ENCODE measurements at places on chromosomes 1 and 21. TPM values are rescaled to one million over a fixed set of nuclear protein-coding genes. Genes with fewer than 3 reads are reported as not detected.

Gene MYOC
- total RNA-seq = not detected

Gene LHX4
- not detected for total RNA-seq

Gene PGLYRP4
- total RNA-seq = not detected

Gene FNDC7
- total RNA-seq = not detected

Gene IER5
- 36.6 TPM for total RNA-seq

Gene CFHR5
- not detected for total RNA-seq

Gene CCDC185
- total RNA-seq = not detected

Gene HJV
- total RNA-seq = not detected

Gene CLCA4
- total RNA-seq = not detected

- no peaks in the 10 kb centered on the region for H3K27me3 ChIP-seq
- H3K36me3 ChIP-seq = no peaks in the 10 kb centered on the region
- no peak overlapping the region for H3K27ac ChIP-seq
- peaks cover 4% of the 10 kb centered on the region for H3K4me1 ChIP-seq
Measured at GRCh38 chr1:64686828-64687724, 57.8 kb upstream of the RAVER2 start.

- no peak overlapping the region for H3K4me3 ChIP-seq
- peaks cover 15% of the 10 kb centered on the region for H3K27me3 ChIP-seq
- peak overlapping the region; percentile 8 for H3K27ac ChIP-seq
- no peaks in the 10 kb centered on the region for H3K36me3 ChIP-seq
- no peak for DNase-seq
Measured at GRCh38 chr1:226764533-226764932, 25.5 kb upstream of the ITPKB start.

GRCh38 chr1:78869136-78869535, 137.4 kb downstream of the ADGRL4 start:
- H3K27me3 ChIP-seq = peaks cover 8% of the 10 kb centered on the region
- no peaks in the 10 kb centered on the region for H3K36me3 ChIP-seq
- H3K27ac ChIP-seq = no peak overlapping the region
- no peak overlapping the region for H3K4me3 ChIP-seq
- no peaks in the 10 kb centered on the region for H3K4me1 ChIP-seq

- H3K4me3 ChIP-seq = no peak overlapping the region
- H3K27ac ChIP-seq = no peak overlapping the region
- peaks cover 11% of the 10 kb centered on the region for H3K27me3 ChIP-seq
- H3K4me1 ChIP-seq = no peaks in the 10 kb centered on the region
Measured at GRCh38 chr1:55347041-55347440, 131.9 kb upstream of the USP24 start.

DNA sequence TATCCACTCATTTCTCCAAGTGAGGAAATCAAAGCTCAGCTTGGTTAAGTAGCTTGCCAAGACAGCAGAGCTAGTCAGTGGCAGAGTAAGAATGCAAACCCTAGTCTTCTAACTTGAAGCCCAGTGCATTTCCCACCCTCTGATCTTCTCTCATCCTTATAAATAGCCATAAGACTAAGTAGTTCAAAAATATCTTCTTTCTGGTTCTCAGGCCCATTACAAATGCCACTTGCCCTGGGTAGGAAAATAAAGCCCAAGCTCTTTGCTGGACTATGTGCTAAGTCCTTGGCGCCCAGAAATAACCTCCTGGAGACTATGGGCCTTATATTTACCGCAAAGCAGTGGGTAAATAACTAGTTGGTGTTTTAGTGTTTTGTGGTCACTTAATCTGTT, 505.8 kb downstream of the PLPP3 start:
- no peaks in the 10 kb centered on the region for H3K36me3 ChIP-seq
- no peaks in the 10 kb centered on the region for H3K27me3 ChIP-seq
- H3K4me3 ChIP-seq = no peak overlapping the region
- DNase-seq = no peak

GRCh38 chr1:15152318-15153183, 996 bp upstream of the TMEM51 start:
- no peak overlapping the region for H3K27ac ChIP-seq
- DNase-seq = peak; percentile 47
- H3K27me3 ChIP-seq = peaks cover 65% of the 10 kb centered on the region
- H3K36me3 ChIP-seq = no peaks in the 10 kb centered on the region

DNA sequence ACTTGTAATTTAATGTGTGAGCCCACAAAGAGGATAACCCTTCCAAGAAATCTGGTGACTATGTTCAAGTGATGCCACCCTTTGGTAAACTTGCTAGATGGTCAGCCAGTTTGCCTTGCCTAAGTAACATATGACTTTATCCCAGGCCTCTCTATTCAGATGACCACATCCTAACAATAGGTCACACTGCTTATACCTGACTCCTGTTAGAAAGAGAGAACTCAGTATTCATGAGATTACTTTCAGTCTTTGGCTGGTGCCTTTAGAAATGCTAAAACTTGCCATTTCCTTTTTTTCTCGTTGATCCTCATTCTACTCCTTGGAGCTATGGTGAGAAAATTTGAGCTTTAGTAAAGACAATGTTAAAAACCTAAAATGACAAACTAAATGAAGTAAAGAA, 28.5 kb upstream of the SERBP1 start:
- H3K27ac ChIP-seq = no peak overlapping the region
- no peak for DNase-seq
- no peaks in the 10 kb centered on the region for H3K36me3 ChIP-seq
- H3K4me3 ChIP-seq = no peak overlapping the region

DNA sequence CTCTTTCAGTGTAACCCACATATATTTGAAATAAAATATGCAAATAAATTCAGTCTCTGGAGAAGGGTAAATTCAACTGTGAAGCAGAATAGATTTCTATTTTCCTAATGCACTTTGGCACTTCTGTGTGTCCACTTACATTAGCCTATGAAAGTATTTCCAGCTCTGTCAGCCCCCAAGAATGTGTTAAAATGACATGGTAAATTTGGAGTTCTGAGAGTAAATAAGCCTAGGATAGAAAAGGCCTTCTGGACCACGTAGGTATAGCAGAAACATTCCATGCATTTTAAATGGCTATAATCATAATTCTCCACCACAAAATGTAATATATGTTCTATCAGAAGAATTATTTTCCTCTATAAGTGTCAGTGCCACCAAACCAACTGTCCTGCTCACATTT, 276.2 kb downstream of the NEGR1 start:
- H3K36me3 ChIP-seq = no peaks in the 10 kb centered on the region
- no peak for DNase-seq
- H3K4me1 ChIP-seq = no peaks in the 10 kb centered on the region
- H3K4me3 ChIP-seq = no peak overlapping the region

DNA sequence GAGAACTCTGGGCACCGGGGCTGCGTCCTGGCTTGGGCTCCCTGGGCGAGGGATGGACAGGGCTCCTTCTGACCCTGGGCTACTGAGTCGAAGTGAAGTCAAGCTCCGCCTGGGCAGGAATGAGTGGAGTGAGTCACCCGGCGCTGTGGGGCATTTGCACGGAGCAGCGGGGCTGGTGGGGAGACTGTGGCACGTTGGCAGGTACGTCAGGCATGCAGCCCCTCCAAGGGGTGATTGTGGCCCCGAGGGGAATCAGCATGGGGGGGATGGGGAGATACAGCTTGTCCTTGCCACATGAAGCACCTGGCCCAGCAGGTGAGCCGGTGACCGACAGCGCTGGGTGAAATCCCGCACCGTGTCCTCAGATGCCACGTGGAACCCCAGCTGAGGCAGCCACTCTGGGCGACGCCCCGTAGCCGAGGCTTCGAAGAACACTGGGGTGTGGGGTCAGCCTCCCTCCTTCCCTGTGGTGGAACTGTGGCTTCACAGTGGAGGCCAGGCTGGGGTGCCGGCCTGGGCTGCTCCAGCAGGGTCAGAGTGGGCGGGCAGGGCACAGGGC, 62.3 kb downstream of the COL18A1 start:
- peaks cover 10% of the 10 kb centered on the region for H3K27me3 ChIP-seq

DNA sequence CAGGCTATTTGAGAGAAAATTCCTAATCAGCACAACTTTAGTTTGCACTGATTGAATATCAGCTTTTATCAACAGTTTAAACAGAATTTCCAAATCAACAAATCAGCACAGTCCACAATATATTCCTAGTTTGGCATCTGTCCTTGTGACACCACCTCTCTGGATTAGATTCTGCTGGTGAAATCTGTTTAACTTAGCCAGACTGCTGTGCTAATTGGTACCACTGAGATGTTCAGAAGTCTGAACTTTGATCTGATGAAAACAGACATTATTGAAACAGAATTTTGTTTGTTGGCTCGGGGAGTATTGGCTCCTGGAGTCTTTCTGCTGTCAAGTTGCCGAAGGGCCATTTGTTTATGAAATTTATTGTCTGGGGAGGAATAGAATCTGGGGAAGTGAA, 17.0 kb upstream of the NGF start:
- no peaks in the 10 kb centered on the region for H3K36me3 ChIP-seq
- peaks cover 2% of the 10 kb centered on the region for H3K4me1 ChIP-seq

- H3K4me1 ChIP-seq = peaks cover 2% of the 10 kb centered on the region
- no peaks in the 10 kb centered on the region for H3K36me3 ChIP-seq
- DNase-seq = no peak
- H3K27me3 ChIP-seq = no peaks in the 10 kb centered on the region
Measured at GRCh38 chr21:17752171-17752570, 67.0 kb downstream of the C21orf91 start.

- no peaks in the 10 kb centered on the region for H3K27me3 ChIP-seq
- DNase-seq = no peak
- no peaks in the 10 kb centered on the region for H3K4me1 ChIP-seq
- H3K27ac ChIP-seq = no peak overlapping the region
Measured at GRCh38 chr1:184242507-184242943, 144.3 kb upstream of the C1orf21 start.

- no peak for DNase-seq
- no peak overlapping the region for H3K4me3 ChIP-seq
- H3K27ac ChIP-seq = no peak overlapping the region
- no peaks in the 10 kb centered on the region for H3K27me3 ChIP-seq
- H3K36me3 ChIP-seq = peaks cover 12% of the 10 kb centered on the region
Measured at GRCh38 chr1:6864166-6864565, 78.9 kb downstream of the CAMTA1 start.

DNA sequence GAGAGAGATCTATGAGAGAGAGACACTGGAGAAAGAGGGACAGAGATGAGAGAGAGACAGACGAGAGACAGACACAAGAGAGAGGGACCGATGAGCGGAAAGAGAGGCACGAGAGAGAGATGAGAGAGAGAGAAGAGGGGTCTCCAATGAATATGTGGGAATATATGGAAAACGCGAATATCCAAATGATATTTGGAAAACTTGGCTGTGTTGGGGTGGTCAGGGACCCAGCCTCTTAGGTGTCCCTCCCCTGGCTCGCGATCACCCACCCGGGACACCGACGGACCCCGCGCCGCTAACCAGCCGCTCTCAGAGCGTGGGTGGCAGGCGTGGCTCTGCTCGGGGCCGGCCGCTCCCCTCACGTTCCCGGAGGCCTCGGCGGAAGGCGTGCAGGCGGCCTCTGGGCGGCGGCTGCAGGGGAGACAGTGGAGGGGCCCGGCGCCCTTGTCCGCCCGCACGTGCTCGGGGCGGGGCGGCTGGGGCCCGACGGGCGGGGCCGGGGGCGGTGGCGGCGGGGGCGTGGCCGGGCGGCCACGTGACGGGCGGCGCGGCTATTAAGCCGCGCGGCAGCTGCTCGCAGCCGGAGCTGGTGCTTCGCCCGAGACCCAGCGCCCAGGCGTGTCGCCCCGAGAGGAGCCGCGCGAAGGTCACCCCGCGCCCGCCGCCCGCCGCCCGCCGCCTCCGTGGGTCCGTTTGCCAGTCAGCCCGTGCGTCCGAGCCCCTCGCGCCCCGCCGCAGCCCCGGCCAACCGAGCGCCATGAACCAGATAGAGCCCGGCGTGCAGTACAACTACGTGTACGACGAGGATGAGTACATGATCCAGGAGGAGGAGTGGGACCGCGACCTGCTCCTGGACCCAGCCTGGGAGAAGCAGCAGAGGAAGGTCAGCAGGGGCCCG, at the start of gene ACTN2:
TSS of gene ACTN2 (plus strand) at position 583 of the 898 bp plus-strand sequence. CDS start at position 758, 175 bp downstream.
- peak within 1 kb of the TSS; percentile 69 for H3K4me3 ChIP-seq
- H3K36me3 ChIP-seq = no peaks in the 10 kb centered on the region
- H3K27ac ChIP-seq = no peak within 1 kb of the TSS
- peaks cover 5% of the 10 kb centered on the region for H3K4me1 ChIP-seq

DNA sequence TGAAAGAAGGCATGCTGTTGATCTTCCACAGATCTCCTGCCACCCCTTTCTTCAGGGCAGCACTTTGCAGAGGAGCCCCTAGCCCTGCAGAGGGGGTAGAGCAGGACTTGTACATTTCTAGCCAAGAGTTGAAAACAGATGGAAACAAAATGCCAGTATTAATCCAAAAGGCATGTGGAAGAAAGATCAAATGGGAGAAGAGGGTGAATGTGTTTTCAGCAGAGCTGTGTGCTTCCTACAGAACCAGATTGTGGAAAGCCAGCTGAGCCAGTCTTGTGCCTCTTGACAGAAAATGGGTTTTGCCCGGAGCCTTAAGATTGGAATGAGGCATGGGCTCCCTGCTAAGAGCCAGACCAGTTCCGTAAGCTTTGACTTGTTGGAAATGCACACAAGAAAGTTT, 105.2 kb upstream of the TSPAN2 start:
- no peaks in the 10 kb centered on the region for H3K4me1 ChIP-seq
- H3K36me3 ChIP-seq = no peaks in the 10 kb centered on the region
- DNase-seq = no peak
- peaks cover 3% of the 10 kb centered on the region for H3K27me3 ChIP-seq
- no peak overlapping the region for H3K4me3 ChIP-seq

DNA sequence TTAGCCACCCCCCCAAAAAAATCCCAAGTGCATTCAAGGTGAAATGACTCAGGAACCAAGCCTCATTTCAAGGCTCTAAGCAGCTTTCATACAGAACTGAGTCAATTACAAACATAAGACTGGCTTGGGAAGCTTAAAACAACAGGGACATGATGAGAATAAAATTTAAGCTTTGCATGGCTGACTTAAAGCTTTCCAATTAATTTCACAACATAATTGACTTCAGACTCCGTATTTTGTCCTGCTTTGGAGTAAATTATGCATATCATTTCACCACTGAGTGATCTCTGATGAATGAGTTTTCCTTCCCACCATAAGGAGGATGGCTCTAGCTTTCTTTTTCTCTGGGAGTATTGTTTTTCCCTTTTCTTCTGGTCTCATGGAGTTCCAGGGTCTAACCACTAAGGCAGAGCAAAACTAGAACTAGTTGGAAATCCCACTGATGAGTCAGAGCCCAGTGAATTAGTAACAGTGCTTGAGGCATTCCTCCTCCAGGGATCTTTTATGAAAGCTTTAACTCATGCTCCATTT, 72.8 kb downstream of the XCL2 start:
- H3K27me3 ChIP-seq = no peaks in the 10 kb centered on the region
- H3K4me3 ChIP-seq = no peak overlapping the region
- DNase-seq = no peak
- no peak overlapping the region for H3K27ac ChIP-seq
- H3K4me1 ChIP-seq = peaks cover 57% of the 10 kb centered on the region
- H3K36me3 ChIP-seq = peaks cover 30% of the 10 kb centered on the region

Data from activated naive CD8-positive, alpha-beta T cell treated with anti-CD3 and anti-CD28 coated beads, Interleukin-2, amount 10 ng/mL, durations not matched to agents 7 days and 5 days (primary cell).